Stimulated activated CD8-positive, alpha-beta memory T cell treated with anti-CD3 and anti-CD28 coated beads, Interleukin-4, amount 100 ng/mL, for 24 hours (primary cell): ENCODE measurements at places on chromosomes 3 and 15.

DNA sequence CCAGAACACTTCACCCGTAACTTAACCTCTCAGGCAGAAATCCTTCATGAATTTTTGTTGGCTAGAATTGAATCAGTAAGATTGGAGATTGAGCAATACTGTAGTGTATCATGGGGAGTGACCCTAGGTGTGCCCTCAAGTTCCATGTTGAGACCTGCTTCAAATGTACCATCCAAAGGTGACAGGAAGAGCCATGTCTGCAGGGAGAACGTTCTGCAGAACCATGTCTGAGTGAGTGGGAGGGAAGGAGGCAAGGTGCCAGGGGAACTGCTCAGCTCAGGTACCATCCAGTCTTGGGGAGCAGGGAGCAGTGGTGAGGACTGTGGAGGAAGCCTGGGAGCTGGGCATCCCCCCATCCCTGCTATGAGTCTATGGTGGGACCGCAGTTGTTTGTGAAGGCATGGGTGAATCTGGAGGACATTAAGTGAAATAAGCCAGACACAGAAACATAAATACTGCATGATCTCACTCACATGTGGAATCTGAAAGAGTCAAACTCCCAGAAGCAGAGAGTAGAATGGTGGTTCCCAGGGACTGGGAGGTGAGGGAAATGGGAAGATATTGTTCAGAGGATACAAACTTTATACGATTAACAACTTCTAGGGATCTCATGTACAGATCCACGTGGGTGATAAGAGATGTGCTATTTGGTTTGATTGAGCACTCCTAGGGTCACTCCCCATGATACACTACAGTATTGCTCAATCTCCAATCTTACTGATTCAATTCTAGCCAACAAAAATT is 23.3 kb downstream of the CFAP161 start:
- no peak for DNase-seq

DNA sequence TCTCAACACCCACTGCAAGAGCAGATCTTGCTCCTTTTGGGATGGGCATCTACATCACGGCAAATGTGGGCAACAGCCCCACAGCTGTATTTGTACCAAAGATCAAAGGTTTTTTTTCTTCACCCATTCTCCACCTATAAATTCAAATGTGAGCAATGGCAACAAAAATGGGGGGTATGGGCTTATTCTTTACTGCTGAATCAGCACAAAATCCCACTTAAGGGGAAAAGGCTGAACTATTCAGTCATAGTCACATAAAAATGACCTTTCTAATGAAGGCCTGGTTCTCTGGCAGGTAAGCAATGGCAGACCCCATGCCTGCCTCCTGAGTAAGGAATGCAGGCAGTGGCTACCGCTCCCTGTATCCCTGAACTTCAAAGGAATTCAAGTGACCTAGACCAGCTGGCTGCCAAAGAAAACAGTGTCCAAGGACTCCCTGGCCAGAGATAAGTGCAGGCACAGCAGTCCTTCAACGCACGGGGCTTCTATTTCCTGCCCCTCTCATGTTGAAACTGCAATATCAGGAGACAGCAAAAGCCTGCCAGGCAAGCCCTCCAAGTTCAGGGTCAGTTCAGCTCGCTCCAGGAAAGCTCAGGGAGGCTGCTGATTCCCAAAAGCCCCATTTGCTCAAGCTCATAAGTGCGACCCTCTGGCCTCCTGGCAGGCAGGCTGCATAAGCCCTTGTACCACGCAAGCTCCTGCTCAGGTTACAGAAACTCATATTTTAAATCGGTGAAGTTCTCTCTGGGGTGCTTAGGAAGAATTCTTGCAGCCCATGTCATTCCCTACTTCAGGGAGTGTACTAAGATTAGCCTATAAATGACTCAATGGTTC is 134.1 kb downstream of the PDZRN3 start:
- no peak for DNase-seq

GRCh38 chr3:2023959-2024358 is 74.7 kb upstream of the CNTN4 start:
- DNase-seq: no peak

DNA sequence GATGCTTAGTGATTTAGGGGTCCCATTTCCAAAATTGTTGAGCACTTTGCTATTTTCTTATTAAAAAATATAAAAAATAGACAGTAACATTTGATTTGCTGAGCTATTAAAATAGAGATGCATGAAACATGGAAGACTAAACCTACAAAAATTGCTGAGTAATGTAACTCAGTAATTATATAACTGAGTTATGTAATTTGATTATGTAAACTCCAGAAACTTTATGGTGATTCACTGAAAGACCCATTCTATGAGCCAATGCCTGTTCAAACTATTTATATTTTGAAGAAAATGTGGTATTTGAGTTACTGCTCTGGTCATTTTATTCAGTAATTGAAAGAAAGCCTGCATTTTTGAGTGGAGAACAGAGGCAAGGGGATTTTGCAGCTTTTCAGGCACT is 1221.5 kb upstream of the ALCAM start:
- no peak for DNase-seq

DNA sequence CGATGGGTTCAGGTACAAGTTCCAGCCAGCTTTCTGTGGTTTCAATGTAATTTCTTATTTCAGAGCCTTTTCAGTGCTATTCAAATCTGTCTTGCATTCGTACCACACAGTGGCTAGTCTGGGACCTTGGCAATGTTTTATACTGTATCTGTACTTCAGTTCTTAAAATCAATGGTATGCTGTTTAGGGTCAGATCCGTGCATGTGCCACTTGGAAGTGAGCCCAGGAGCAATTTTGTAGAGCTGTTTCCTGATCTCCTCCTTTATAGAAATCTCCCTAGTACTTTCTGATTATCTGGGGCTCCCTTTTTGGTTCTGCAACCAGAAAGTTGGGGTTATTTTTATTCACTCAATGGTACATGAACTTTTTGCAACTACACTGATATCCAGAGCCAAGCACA is 59.5 kb upstream of the NDUFB4 start:
- DNase-seq: no peak

DNA sequence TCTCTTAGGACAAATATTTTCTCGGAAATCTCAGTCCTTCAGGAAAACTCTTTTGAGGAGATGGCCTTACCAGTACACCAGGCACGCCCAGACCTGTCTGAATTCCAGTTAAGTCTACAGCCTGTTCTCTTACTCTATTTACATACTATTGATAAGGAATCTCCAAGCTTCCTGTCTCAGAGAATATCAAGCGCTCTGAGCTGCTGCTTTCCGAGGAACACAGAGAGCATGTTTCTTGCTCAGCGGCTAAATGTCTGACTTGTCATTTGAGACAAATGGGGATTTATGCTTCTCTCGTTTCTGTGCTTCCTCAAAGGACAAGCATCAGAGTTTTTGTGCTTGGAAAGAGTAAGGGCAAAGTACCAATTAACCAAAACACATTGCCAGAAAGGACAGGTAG is 112.4 kb upstream of the CCDC54 start:
- DNase-seq: no peak

GRCh38 chr3:39186692-39187151 is 5.7 kb downstream of the XIRP1 start:
- DNase-seq: no peak

DNA sequence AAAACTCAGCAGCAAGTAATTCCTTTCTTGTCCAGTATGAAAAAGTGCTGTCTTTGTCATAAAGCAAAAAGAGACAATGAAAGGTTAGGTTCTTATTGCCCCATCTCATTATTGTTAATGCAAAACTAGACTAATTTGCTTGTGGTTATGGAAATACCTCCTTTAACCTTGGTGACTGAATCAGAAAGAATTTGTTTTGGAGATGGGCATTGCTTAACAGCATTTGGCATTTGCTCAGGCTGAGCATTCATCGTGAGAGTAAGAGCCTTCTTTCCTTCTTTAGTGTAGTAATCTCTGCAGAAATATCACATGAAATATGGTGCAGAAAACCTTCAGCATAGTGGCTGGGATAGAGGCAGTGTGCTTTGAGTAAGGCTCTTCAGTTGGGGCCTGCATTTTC is 103.1 kb downstream of the CNTN6 start:
- DNase-seq: no peak

DNA sequence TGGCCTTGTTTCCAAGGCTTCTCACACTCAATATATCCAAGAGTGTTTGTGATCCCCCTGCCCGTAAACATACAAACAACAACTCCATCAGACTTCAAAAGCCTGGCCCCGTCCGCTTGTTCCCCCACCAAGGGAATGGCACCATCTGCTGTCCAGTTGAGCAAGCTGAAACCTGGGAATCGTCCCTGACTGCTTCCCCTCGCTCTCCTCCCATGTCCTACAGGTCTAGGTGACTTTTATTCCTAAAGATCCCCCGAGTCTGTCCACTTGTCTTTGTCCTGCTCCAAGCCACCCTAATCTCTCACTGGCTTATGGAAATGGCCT is 27.9 kb upstream of the FAM174B start:
- DNase-seq: no peak
